Stimulated activated CD4-positive, alpha-beta T cell treated with anti-CD3 and anti-CD28 coated beads, Interleukin-1b, Interleukin-23, amount 100 ng/mL, for 1 hour (primary cell): ENCODE measurements at places on chromosomes 7 and 10.

GRCh38 chr7:74104702-74105101 lies 21.1 kb downstream of the LIMK1 start:
- no peak for DNase-seq

DNA sequence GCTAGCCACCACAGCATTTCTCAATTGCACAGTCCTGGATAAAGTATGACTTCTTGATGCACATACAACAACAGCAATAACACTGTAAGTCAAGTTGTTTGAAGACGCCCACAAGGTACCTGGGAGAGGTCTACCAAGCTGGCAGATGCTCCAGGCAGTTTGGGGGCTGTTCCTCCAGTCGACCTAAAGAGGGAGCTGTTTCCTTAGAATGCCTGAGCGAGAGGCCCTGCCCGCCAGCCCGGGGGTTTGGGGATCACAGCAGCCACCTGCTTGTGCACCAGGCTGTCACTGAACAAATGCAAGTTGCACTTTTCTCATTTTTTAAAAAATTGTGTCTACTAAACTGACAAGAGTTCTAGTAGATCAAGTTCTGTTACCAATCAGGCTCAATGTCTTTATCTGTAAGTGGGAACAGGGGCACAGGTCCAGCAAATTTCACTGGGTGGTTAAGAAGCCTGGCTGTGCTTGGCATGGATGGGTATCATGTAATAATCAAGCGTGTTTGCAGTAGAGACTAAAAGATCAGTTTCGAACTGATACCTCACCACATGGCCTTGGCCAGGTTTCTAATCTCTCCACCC lies 193.8 kb upstream of the ADO start:
- DNase-seq, result peak; percentile 51

DNA sequence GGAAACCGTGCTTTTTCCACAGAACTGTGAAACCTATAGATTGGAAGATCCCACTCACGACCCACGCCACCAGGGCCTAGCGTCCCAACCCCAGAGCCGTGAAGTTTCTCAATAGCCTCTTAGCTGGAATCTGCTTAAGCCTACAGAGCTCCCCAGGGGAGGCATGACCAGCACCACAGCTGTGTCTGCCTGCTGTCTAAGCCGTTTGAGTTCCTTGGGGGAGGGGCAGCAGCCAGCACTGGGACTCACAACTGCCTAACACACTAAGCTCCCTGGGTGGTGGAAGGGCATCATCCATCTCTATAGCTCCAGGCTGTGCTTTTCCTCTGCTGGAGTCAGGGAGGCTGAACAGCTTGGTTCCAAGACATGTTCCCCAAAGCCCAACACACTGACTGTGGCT lies 26.0 kb upstream of the TMEM140 start:
- DNase-seq, result no peak

GRCh38 chr10:70680899-70681730 lies 8.8 kb downstream of the ADAMTS14 start:
- DNase-seq, result no peak

DNA sequence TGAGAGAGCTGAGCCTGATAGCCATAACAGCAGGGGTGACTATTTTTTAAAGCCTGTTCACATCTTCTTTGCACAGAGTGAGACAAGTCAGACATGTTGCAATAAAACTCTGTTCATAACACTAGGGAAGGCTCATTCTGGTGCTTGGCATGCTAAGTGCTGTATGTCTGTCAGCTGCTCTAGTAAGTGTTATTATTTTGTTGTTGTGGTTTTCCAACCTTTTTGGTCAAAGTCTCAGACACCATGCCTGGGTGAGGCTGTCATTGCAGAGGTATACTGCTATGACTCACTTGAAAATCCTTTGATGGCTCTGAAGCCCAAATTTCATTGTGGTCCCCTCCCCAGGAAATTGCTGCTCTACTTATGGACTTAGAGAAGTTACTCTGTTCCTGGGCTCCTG lies 129.7 kb downstream of the ADRA2A start:
- DNase-seq, result no peak

GRCh38 chr10:7587168-7587864 lies 79.5 kb downstream of the ITIH5 start:
- no peak for DNase-seq

DNA sequence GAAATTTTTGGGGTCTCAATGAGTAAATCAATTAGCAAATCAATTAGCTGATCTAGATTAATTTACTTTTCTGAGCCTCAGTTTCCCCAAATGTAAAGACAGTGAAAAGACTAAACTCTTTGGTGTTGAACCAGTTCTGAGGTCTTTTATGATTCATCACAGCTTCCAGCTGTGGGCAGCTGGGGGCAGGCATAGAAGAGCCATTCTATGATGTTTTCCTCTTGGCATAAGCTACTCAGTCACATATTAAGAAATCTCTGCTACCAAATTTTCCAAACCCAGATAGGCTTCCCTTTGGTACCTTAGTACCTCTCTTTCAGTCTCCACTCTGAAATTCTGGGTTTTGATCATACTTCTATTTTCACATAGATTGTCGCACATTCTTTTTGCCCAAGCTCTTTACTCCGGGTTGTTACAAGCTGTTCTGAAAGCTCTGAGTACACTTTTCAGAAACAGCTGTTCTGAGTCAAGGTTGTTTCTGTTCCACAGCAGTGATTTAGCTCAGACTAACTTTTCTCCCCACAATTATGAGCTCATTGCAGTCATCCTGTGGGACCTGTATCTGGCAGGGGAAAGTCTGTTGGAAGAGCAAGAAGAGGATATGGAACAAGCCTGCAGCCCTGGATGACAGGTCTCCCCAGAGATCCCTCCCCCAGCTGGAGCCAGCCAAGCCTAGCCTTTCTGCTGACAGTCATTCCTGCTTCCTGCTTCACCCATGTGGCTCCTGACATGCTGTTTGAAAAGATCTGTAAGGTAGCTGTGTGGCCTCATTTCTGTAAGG lies 599.6 kb upstream of the GHITM start:
- DNase-seq, result no peak

DNA sequence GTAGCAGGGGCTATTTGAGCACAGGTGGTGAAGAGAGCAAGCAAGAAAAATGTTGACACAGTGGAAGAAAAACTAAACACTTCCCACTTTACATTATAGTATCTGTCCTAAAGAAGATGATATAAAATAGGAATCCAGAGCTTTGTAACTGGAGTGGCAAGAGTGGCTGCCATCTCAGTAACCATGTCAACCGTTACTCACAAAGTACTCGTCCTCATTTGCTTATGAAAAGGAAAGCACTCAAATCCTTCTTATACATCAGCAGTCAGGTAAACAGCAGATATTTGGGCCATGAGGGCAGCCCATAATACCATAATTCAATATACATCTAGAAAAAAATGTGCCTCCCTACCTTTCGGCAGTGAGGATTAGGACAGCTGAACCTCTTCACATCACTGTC lies 70.1 kb downstream of the RNF216 start:
- no peak for DNase-seq

DNA sequence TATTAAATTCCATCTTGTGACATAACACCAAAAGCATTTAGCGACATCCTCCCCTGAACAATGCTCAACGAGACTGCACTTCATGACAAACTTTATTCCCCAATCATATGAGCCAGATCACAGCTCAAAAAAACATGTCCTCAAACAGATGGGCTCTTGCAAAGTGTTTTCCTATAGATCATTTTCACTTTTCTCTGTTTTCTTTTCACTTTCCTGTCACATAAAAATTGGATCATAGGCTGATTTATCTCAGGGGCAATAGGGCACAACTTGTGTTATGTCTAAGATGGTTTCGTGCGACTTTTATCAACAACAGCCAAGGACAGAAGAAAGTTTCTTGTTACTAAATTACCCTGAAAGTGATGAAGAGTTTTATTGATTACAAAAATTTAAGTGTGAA lies 206.1 kb downstream of the WDR11 start:
- no peak for DNase-seq

DNA sequence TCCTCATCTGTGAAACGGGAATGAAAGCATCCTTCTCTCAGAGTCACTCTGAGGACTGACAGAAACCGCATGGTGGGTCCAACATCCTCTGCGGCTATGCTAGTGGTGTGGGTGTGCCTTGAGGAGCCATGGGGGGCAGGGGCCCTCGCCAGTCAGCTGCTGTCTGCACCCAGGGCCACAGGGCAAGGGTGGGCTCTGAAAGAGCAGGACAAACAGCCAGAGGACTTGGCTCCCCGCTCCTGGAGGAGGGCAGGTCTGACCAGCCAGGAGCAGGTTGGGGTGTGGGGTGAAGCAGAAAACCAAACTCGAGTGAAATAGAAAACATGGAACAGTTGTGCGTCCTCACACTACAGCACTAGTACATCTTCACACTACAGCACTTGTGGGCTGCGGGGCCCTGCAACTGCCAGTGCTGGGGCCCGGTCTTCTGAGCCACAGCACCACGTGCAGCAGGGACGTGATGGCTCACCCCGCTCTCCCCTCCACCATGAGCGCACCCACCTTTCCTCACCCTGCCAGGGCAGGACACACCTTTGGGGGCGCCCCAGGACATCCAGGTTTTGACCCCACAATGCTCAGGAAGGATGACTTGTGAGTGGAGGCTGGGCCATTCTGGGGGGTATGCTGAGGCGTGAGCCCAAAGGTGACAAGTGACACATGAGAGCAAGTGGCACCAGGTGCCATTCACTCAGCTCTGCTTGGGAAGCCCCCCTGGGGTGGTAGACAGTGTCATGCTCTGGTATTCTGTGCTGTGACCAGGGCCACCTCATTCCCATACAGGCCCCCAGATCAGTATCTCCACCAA lies 96.1 kb upstream of the RET start:
- DNase-seq, result no peak

DNA sequence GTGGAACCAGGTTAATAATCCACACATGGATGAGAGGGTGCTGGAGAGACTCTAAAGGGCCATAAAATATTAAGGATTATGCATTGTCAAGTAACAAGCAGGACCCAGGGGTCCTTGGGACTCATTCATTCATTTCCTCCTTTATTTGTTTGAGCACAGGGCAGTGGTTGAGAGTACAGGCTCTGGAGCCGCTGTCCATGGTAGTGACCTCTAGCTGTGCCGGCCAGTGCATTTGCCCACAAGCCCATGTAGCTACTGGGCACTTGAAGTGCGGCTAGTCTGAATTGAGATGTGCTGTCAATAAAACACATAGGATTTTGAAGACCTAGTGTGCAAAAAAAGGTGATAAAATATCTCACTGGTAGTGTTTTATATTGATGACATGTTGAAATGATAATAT lies 137.6 kb downstream of the C10orf105 start:
- DNase-seq, result no peak

GRCh38 chr10:10456856-10457255 lies 560.8 kb upstream of the CELF2 start:
- DNase-seq, result no peak

DNA sequence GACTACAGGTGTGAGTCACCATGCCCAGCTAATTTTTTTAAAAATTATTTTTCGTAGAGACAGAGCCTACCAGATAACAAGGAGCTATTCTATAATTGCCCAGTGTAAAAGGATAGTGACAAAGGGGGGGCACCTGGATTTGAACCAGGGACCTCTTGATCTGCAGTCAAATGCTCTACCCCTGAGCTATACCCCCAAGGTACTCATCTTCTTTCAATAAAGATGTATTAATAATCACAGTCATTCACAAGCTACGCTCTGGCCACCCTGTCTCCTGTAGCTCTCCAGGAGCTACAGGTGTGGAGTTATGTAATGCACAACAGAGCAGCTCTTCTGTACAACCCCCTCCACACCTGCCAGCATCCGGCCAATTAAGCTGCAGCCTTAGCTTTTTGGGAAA lies 83.5 kb downstream of the ZNF777 start:
- DNase-seq, result no peak

GRCh38 chr7:32253299-32253698 lies 183.1 kb upstream of the PDE1C start:
- DNase-seq, result no peak

GRCh38 chr7:133130166-133130565 lies 48.3 kb upstream of the CHCHD3 start:
- no peak for DNase-seq

DNA sequence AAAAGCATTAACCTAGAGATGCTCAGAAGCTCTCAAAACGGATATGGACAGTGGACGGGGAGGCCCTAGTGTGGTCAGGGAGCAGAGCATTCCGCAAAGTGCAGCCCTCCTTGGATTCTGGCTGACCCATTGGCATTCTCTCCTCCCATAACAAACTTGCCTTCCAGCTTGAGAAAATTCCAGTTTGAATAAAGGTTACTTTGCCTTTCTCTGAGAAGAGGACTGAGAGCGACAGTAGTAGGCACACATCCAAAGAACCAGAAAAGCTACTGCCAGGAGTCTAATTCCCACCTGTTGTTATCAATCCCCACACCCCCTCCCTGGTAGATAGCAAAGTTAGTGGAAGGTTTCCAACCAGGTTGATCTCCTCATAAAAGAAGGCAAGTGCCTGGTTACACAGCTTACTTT lies 84.7 kb upstream of the TRIL start:
- no peak for DNase-seq

DNA sequence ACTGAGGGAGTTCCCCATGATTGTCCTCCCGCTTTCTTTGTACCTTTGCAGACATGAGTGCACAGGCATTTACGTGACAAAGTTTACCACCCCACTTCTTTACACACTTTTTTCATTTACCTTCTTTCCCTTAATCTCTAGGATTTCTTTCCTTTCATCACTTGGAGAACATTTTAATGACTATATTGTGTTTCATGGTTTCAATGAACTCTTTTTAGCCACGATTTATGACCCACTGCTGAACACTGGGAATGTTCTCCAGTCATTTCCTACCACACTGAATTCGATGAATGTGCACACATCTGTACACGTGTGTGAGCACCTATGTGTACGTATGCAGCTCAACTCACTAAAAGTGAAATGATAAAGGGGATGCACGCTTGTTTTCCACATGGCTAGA lies 371.7 kb upstream of the IGFBP3 start:
- DNase-seq, result no peak

DNA sequence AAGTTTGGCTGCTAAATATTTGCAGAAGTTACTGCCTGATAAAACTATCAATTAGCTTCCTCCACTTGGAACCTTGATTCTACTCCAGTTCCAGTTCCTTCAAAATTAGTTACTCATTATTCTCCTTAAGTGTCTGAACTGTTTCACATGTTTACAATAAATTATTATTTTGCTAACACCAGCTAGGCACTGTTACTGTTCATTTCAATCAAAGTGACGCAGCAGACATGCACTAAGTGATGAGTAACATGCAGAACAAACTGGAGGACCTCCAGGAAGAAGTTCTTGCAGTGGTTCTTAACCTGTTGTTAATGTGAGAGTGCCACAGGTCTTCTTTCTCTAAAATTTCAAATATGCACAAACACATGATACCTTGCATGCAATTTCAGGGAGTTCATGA lies 491.8 kb upstream of the SEMA3A start:
- DNase-seq, result no peak
